ENCODE measurements at places on chromosomes 1 and 21.

DNA sequence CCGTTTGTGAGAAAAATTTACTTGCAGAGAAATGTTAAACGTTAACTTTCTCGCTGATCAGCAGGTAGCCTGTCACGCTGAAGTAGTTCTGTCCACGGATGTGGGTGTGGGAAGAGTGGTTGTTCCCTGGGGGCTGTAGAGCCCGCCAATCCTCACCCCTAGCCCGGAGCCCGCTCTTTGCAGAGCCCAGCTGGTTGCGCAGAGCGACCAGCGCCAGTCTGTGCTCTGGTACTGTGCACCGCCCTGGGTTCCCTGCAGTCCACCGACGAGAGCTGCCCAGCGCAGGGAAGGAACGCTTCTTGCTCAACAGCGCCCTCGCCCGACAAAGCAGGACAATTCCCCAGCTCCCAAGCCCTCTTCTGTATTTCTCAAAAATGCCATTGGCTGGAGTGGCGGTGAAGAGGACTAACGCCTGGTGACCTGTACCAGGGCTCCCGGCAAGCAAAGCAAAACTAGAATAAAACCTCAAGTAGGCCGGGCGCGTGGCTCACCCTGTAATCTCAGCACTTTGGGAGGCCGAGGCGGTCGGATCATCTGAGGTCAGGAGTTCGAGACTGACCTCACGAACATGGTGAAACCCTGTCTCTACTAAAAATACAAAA is 3.3 kb downstream of the RIPPLY3 start:
- peak; percentile 60 for DNase-seq

GRCh38 chr1:27026621-27027574 is 14.2 kb upstream of the TENT5B start:
- no peak for DNase-seq

DNA sequence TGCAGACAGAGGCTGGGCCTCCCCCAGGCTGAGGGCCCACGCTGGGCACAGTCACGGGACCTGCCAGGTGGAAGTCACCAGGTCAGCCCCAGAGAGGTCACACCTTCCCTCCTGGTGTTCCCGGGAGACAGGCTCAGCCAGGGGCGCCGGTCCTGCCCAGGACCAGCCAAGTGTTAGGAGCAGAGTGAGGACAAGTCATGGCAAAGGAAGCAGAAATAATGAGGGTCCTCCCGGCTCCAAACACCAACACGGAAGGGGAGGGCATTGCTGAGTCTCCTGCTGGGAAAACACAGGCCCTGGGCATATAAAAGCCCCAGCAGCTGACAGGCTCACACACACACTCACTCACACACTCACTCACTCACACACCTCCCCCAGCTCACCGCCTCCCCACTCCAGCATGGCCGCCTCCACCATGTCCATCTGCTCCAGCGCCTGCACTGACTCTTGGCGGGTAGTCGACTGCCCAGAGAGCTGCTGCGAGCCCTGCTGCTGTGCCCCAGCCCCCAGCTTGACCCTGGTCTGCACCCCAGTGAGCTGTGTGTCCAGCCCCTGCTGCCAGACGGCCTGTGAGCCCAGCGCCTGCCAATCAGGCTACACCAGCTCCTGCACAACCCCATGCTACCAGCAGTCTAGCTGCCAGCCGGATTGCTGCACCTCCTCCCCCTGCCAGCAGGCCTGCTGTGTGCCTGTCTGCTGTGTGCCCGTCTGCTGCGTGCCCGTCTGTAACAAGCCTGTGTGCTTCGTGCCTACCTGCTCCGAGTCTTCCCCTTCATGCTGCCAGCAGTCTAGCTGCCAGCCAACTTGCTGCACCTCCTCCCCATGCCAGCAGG is at the start of gene KRTAP10-10:
Gene KRTAP10-10, plus strand, starts transcription at position 339 of the 833 bp plus-strand sequence. Its CDS starts 62 bp downstream, at position 401.
- DNase-seq: no peak

GRCh38 chr1:223207293-223208066 is 64.4 kb upstream of the TLR5 start:
- DNase-seq: no peak

DNA sequence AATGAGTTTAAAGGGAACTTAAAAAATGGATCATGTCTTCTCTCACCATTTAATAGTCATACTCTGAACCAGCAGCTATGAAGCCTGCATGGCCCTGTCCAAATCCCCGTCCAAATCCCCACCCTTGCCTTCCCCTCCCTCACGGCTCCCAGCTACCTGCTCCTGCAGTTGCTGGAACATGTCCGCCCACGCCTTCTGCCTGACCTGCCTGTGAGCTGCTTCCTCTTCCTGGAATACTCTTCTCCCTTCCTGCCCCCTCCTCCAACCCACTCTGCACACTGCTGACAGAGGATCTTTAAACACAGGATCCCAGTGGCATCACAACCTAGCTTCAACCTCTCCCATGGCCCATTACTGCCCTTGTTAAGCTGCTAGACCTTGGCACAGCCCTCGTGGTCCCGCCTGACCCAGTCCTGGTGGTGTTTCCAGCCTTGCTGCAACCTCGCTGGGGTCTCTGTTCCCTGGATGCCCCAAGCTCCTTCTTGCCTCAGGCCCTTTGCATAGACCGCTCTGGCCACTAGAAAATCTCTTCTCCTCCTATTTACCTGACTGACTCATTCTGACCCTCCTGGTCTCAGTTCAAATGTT is 118.3 kb downstream of the PTPRU start:
- DNase-seq: no peak

DNA sequence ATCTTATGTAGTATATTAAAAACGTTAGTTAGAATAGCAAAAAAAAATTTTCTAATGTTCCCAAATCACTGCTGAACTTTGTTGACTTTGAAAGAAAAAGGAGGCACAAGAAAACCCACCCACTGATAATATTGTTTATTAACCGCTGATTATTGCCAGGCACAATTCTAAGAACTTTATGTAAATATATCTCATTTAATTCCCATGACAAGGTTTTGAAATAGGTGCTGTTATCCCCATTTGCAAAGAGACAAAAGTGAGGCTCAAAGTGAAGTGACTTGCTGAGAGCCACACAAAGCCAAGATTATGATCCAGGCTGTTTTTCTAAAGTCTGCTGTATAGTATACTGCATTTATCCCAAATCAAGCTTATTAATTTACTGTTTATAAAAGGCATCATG is 56.4 kb downstream of the SASS6 start:
- no peak for DNase-seq

GRCh38 chr1:5473268-5473667 is 519.0 kb downstream of the NPHP4 start:
- no peak for DNase-seq

GRCh38 chr1:205661429-205662134 is 18.7 kb downstream of the SLC45A3 start:
- DNase-seq: no peak

- no peak for DNase-seq
Observed at GRCh38 chr1:195238313-195238712, 1369.9 kb downstream of the KCNT2 start.

GRCh38 chr21:22762463-22762862 is 1764.3 kb downstream of the NCAM2 start:
- no peak for DNase-seq

- no peak for DNase-seq
Observed at GRCh38 chr1:191963286-191963685, 195.0 kb upstream of the RGS18 start.

DNA sequence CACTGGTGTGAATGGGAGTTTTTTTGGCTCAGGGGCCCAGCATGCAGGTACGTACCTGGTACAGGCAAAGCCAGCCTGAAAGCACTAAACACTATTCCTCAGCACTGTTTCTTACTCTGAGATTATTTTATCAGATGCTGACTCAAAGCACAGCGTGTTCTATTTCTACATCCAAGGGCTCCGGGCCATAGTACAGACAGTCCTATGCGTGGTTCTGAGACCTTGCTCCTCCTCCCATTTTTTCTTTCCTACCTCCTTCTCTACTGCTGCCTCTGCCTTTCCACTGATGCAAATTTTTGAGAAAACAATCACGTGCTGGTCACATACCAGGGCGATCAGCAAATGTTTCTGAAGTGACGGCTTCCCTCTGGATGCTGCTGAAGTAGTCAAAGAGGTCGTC is 36.3 kb downstream of the PDPN start:
- no peak for DNase-seq

- no peak for DNase-seq
Observed at GRCh38 chr1:20124456-20125057, 5.2 kb upstream of the PLA2G2D start.

DNA sequence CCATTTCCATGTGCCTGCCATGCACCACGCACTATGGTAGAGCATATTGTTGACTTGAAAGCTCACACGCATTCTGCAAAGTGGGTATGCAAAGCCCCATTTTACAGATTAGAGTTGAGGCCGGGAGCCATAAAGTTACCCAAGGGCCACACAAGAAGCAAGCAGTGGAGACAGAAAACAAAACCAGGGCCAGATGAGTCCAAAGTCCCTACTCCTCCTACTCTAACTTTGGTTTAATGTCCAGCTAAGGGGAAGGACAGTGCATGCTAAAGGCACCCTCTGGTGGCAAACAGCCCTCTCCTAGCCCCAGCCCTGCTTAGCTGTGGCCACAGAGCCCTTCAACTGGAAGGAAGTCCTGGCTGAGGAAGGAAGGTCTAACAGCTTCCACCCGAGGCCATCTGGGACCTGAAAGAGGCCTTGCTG is 74.9 kb downstream of the SLC66A1 start:
- DNase-seq: no peak

GRCh38 chr1:196387766-196388165 is 220.5 kb downstream of the KCNT2 start:
- DNase-seq: no peak

- no peak for DNase-seq
Observed at GRCh38 chr1:213526306-213526705, 461.5 kb upstream of the PROX1 start.

GRCh38 chr1:181149326-181150125 is 61.0 kb downstream of the IER5 start:
- DNase-seq: peak; percentile 71

GRCh38 chr1:48693674-48694320 is 82.9 kb downstream of the BEND5 start:
- no peak for DNase-seq

DNA sequence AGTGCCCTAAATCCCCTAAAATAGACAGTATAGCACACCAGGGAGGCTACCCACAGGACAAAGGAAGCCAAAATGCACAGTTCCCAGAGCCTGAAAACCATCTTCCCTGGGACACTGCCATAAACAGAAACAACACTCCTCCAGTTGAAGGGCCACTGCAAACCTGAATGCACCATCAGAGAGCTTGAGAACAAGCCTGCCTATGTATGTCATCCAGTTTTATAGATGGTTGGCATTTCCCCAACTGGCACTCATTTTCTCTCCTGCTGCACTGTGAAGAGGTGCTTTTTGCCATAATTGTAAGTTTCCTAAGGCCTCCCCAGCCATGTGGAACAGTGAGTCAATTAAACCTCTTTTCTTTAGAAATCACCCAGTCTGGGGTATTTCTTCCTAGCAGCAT is 169.0 kb downstream of the AGBL4 start:
- no peak for DNase-seq

GRCh38 chr1:13699936-13700520 is at the start of gene PRDM2:
Gene PRDM2, plus strand, starts transcription at chr1:13700188. Its CDS starts 15,418 bp downstream, at chr1:13715606.
- DNase-seq: peak; percentile 50

- DNase-seq: no peak
Observed at GRCh38 chr1:231065510-231066241, 25.6 kb upstream of the FAM89A start.

GRCh38 chr1:113938192-113938591 is 9.1 kb downstream of the HIPK1 start:
- DNase-seq: no peak

GRCh38 chr1:47924270-47925048 is 72.7 kb downstream of the TRABD2B start:
- DNase-seq: no peak

DNA sequence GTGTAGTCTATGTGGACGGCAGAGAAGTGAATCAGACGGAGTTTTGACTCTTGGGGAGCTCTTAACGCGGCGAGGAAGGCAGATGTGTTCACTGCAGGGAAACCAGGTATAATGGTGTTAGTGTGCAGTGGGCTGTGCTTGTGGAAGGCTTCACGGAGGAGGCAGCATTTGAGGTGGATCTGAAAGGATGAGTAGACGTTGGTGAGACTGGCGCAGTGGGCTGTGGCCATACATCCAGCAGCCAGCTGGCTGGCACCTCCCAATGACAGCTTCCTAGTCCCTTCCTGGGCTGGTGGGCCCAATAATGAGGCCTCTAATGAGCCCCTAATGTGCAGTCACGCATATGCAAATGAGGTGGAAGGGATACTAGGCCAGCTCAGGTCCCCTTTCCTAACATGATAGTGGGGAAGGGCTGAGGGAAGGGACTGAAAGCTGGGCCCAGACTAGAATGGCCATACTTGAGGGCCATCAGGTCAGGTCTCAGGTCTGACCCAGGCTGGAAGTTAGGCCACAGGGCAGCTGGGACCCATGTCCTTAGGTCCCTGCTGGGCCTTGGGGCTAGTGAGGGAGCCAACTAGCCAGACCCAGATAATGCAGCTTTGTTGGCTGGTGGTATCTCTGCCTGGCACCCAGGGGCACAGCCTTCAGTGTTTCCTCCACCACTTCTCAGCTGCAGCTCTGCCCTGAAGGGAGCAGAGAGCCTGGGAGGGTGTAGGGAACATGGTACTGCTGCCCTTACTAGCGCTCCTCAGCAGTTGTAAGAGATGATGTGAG is 3.8 kb downstream of the MAP7D1 start:
- no peak for DNase-seq

GRCh38 chr1:63750721-63751120 is 23.1 kb upstream of the ROR1 start:
- DNase-seq: no peak

GRCh38 chr21:34936883-34937563 is 112.1 kb downstream of the RUNX1 start:
- no peak for DNase-seq

- no peak for DNase-seq
Observed at GRCh38 chr21:26781331-26781730, 63.9 kb downstream of the ADAMTS1 start.

GRCh38 chr1:2206813-2207487 is 12.4 kb upstream of the FAAP20 start:
- DNase-seq: no peak
